Neural crest cell (in vitro differentiated cells): ENCODE measurements at places on chromosomes 16 and 17.
A peak's percentile ranks its signal among the peaks of the same experiment; 100 is the strongest.

- H3K27ac ChIP-seq: no peak overlapping the region
- H3K27me3 ChIP-seq: no peaks in the 10 kb centered on the region
- no peaks in the 10 kb centered on the region for H3K4me1 ChIP-seq
- no peaks in the 10 kb centered on the region for H3K36me3 ChIP-seq
These were observed 16.1 kb upstream of the C16orf54 start for GRCh38 chr16:29761882-29762281.

GRCh38 chr17:56867948-56868376, 34.0 kb downstream of the DGKE start:
- H3K27me3 ChIP-seq: no peaks in the 10 kb centered on the region
- peaks cover 26% of the 10 kb centered on the region for H3K4me1 ChIP-seq
- DNase-seq: no peak
- H3K27ac ChIP-seq: no peak overlapping the region

- no peak overlapping the region for H3K27ac ChIP-seq
- H3K4me3 ChIP-seq: no peak overlapping the region
- H3K27me3 ChIP-seq: peaks cover 2% of the 10 kb centered on the region
- peaks cover 2% of the 10 kb centered on the region for H3K36me3 ChIP-seq
- DNase-seq: no peak
These were observed 6.5 kb upstream of the XYLT2 start for GRCh38 chr17:50339381-50339780.

- peaks cover 14% of the 10 kb centered on the region for H3K4me1 ChIP-seq
- H3K27ac ChIP-seq: no peak overlapping the region
- H3K27me3 ChIP-seq: no peaks in the 10 kb centered on the region
- H3K36me3 ChIP-seq: no peaks in the 10 kb centered on the region
- no peak for DNase-seq
- H3K4me3 ChIP-seq: no peak overlapping the region
These were observed 5.7 kb upstream of the NME1 start for GRCh38 chr17:51147650-51148049.

DNA sequence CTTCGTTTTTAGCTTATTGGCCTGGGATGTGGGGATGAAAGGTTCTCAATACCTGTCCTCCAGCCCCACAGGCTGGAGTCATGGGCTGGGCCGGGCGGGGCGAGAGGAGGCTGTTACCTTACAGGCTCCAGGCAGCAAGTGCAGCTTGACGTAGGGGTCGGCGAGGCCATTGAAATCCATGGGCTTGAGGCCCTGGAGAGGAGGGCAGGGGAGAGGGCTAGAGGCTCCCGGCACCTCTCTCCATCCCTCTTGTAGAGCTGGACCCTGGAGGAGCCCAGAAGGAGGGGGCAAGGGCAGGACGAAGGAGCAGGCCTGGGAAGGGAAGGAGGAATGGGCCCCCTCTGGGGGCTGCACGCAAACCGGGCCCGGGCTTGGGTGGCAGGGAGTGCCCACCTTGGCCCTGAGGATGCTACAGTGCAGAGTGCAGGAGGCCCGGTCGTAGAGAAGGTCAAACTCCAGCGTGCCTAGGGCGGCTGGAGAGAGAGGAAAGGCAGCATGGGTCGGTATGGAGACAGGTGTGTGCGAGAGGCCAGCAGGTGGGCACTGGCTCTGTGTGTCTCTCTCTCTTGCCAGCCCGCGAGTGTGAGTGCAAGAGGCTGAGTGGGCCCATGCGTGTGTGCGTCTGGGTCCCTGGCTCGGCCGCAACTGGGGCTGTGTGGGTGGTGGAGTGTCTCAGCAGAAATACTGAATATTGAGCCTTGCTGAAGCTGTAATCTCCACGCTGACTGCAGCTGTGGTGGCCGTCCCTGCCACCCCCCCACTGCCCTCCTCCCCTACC, 1.6 kb downstream of the DOC2A start:
- H3K36me3 ChIP-seq: no peaks in the 10 kb centered on the region
- no peak overlapping the region for H3K27ac ChIP-seq
- H3K4me3 ChIP-seq: peak overlapping the region; percentile 69
- H3K27me3 ChIP-seq: peaks cover 20% of the 10 kb centered on the region
- no peak for DNase-seq
- peaks cover 5% of the 10 kb centered on the region for H3K4me1 ChIP-seq

- H3K4me3 ChIP-seq: no peak overlapping the region
- no peak overlapping the region for H3K27ac ChIP-seq
- H3K36me3 ChIP-seq: no peaks in the 10 kb centered on the region
- H3K4me1 ChIP-seq: no peaks in the 10 kb centered on the region
- H3K27me3 ChIP-seq: no peaks in the 10 kb centered on the region
These were observed 146.1 kb upstream of the TOM1L1 start for GRCh38 chr17:54754560-54754959.

- H3K27ac ChIP-seq: no peak overlapping the region
- DNase-seq: no peak
- peak overlapping the region; percentile 54 for H3K4me3 ChIP-seq
- H3K27me3 ChIP-seq: peaks cover 38% of the 10 kb centered on the region
These were observed 4.0 kb downstream of the CIAO2B start for GRCh38 chr16:66930189-66930588.

- H3K27ac ChIP-seq: no peak overlapping the region
- H3K4me1 ChIP-seq: peaks cover 13% of the 10 kb centered on the region
- H3K36me3 ChIP-seq: peaks cover 5% of the 10 kb centered on the region
- no peaks in the 10 kb centered on the region for H3K27me3 ChIP-seq
- no peak for DNase-seq
- H3K4me3 ChIP-seq: no peak overlapping the region
These were observed 66.1 kb downstream of the SMG6 start for GRCh38 chr17:2237521-2237921.

- no peaks in the 10 kb centered on the region for H3K4me1 ChIP-seq
- H3K27ac ChIP-seq: no peak overlapping the region
- no peak overlapping the region for H3K4me3 ChIP-seq
- H3K36me3 ChIP-seq: peaks cover 18% of the 10 kb centered on the region
These were observed 270.6 kb upstream of the PMFBP1 start for GRCh38 chr16:72442385-72443158.

DNA sequence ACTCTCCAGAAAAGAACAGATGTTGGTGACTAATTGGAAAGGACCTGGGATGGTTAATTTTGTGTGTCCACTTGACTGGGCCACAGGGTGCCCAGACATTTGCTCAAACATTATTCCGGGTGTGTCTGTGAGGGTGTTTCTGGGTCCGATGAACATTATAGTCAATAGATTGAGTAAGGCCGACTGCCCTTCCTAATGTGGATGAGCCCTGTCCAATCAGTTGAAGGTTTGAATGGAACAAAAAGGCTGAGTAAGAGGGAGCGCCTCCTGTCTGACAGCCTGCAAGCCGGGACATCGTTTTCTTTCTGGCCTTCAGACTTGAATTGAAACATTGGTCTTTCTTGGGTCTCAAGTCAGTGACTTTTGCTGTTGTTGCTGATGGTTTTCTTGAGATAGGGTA, 22.8 kb upstream of the ITPRIPL2 start:
- H3K4me1 ChIP-seq: peaks cover 7% of the 10 kb centered on the region
- H3K4me3 ChIP-seq: no peak overlapping the region
- no peak overlapping the region for H3K27ac ChIP-seq
- DNase-seq: no peak
- H3K27me3 ChIP-seq: peaks cover 14% of the 10 kb centered on the region
- no peaks in the 10 kb centered on the region for H3K36me3 ChIP-seq

GRCh38 chr17:6547336-6547735, 9.0 kb downstream of the PITPNM3 start:
- DNase-seq: no peak
- no peaks in the 10 kb centered on the region for H3K36me3 ChIP-seq
- H3K27ac ChIP-seq: no peak overlapping the region
- peaks cover 5% of the 10 kb centered on the region for H3K27me3 ChIP-seq

GRCh38 chr17:63579633-63580032, 21.1 kb upstream of the TACO1 start:
- H3K4me3 ChIP-seq: no peak overlapping the region
- H3K27ac ChIP-seq: no peak overlapping the region
- H3K27me3 ChIP-seq: no peaks in the 10 kb centered on the region
- no peak for DNase-seq
- H3K36me3 ChIP-seq: peaks cover under 1% of the 10 kb centered on the region
- H3K4me1 ChIP-seq: peaks cover 6% of the 10 kb centered on the region

DNA sequence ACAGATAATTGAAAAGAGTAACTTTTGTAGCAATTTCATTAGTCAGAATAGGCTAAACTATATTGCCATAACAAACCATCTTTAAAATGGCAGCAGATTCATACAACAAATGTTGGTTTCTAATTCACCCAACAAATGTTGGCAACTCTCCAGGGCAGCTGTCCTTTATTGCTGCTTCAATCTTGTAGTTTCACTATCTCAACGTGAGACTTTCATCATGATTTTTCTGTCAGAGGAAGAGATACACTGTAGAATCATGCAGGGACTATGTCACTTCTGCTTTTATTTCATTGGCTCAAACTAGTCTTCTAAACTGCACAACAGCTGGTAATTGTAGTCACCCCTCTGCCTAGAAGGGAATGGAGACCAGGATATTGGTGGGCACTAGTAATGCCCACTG, 174.2 kb downstream of the TANC2 start:
- no peaks in the 10 kb centered on the region for H3K27me3 ChIP-seq
- peaks cover 54% of the 10 kb centered on the region for H3K4me1 ChIP-seq
- no peak for DNase-seq
- H3K27ac ChIP-seq: no peak overlapping the region

DNA sequence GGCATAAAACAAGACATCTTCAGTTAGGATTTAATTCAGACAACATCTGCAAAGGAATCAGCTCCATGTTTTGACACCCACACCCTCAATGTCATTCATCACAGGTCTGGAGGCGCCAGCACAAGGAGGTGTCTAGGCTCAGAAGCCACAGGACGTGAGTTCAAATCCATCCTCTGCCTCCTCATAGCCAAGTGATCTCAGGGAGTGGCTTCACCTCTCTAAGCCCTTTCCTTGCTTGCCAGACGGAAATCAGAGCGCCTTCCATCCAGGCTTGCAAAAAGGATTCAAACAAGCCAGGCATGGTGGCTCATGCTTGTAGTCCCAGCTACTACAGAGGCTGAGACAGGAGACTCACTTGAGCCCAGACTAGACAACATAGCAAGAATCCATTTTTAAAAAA, 84.6 kb downstream of the GSG1L start:
- H3K27me3 ChIP-seq: peaks cover 41% of the 10 kb centered on the region
- H3K4me3 ChIP-seq: no peak overlapping the region
- H3K27ac ChIP-seq: no peak overlapping the region
- H3K4me1 ChIP-seq: no peaks in the 10 kb centered on the region
- H3K36me3 ChIP-seq: no peaks in the 10 kb centered on the region

- H3K27me3 ChIP-seq: no peaks in the 10 kb centered on the region
- H3K4me1 ChIP-seq: peaks cover 22% of the 10 kb centered on the region
- peaks cover 9% of the 10 kb centered on the region for H3K36me3 ChIP-seq
- no peak for DNase-seq
- H3K27ac ChIP-seq: no peak overlapping the region
These were observed 5.5 kb downstream of the WWP2 start for GRCh38 chr16:69767459-69768229.

DNA sequence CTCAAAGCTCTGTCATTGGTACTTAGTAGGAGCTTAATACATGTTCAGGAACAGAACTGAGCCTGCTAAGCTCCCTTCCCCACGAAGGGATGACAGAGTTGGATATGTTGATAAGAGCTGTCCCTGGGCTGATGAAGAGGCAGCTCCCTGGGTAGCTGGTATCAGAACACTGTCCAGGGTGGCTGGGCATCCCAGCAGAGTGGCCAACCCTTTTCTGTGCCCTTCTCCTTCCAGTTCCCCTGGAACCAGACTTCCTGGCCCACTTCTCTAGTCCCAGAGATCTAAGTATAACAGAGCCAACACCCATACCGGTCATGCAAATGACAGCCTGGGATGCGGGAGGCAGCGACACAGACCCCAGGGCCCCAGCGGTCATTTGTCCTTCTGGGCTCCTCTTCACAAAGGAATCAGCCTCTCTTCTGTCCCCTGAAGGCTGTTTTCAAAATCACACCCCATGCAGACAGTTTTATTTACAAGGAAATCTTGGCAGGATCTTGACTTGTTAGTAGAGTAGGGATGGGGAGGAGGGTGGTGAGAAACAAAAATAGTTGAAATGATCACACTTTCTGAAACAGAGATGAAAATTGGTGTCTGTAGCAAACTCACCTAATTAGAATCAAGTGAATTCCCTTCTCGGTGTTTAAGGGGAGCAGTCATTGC, 1.4 kb upstream of the RHBDL3 start:
- H3K27me3 ChIP-seq: peaks cover 77% of the 10 kb centered on the region
- DNase-seq: no peak
- H3K4me1 ChIP-seq: peaks cover 60% of the 10 kb centered on the region
- peak overlapping the region; percentile 90 for H3K4me3 ChIP-seq

GRCh38 chr16:70378869-70379493, 32.3 kb downstream of the DDX19A start:
- H3K27me3 ChIP-seq: peaks cover 3% of the 10 kb centered on the region
- peak overlapping the region; percentile 70 for H3K4me3 ChIP-seq
- DNase-seq: no peak

- H3K27ac ChIP-seq: no peak overlapping the region
- no peak overlapping the region for H3K4me3 ChIP-seq
- no peaks in the 10 kb centered on the region for H3K36me3 ChIP-seq
- DNase-seq: no peak
- H3K4me1 ChIP-seq: peaks cover 9% of the 10 kb centered on the region
These were observed 85.0 kb downstream of the PMP22 start for GRCh38 chr17:15180121-15180561.

GRCh38 chr17:76090517-76091129, 11.6 kb downstream of the ZACN start:
- no peaks in the 10 kb centered on the region for H3K4me1 ChIP-seq
- no peak overlapping the region for H3K27ac ChIP-seq
- H3K4me3 ChIP-seq: no peak overlapping the region
- H3K36me3 ChIP-seq: peaks cover 3% of the 10 kb centered on the region

- H3K27ac ChIP-seq: no peak overlapping the region
- no peaks in the 10 kb centered on the region for H3K36me3 ChIP-seq
- no peak for DNase-seq
- H3K4me1 ChIP-seq: no peaks in the 10 kb centered on the region
- H3K4me3 ChIP-seq: no peak overlapping the region
These were observed 132.4 kb downstream of the MAF start for GRCh38 chr16:79468121-79468552.

DNA sequence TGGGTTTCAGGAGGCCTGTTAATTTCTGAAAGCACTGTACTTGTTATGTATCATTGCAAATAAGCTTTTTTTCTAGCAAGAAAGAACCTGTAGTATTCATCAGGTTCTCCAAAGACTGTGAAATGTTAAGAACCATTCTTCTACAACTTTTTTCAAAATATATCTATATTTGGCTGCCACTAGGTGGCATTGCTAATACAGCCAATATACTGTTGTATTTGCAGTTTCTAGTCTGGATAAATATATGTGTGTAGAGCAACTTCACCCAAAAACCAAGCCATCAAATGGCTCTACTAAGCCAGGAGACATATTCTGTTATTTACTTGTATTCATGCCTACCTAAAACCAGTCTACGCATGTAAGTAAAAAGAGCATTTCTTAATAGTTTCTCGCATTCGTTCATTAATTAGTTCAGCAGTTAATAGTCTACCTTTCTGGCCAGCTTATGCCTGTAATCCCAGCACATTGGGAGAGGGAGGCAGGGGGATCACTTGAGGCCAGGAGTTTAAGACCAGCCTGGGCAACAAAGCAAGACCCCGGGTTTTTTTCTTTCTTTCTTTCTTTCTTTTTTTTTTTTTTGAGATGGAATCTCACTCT, 39.5 kb downstream of the VMP1 start:
- no peak overlapping the region for H3K4me3 ChIP-seq
- DNase-seq: no peak
- no peaks in the 10 kb centered on the region for H3K27me3 ChIP-seq
- H3K27ac ChIP-seq: no peak overlapping the region
- H3K36me3 ChIP-seq: peaks cover 12% of the 10 kb centered on the region
- no peaks in the 10 kb centered on the region for H3K4me1 ChIP-seq

GRCh38 chr16:28982949-28983348, 1.9 kb upstream of the LAT start:
- H3K4me3 ChIP-seq: no peak overlapping the region
- no peaks in the 10 kb centered on the region for H3K27me3 ChIP-seq
- no peak overlapping the region for H3K27ac ChIP-seq
- H3K36me3 ChIP-seq: peaks cover 15% of the 10 kb centered on the region
- no peak for DNase-seq
